ENCODE measurements at places on chromosomes 2 and 18. TPM values are rescaled to one million over a fixed set of nuclear protein-coding genes. Genes with fewer than 3 reads are reported as not detected.

FKBP7 gene
- total RNA-seq = 10.1 TPM

ALPP gene
- not detected for total RNA-seq

TEX44 gene
- not detected for total RNA-seq

FAM228A gene
- 1.2 TPM for total RNA-seq

ACTR3 gene
- total RNA-seq = 108 TPM

PLEKHA3 gene
- 17.3 TPM for total RNA-seq

PLEKHM3 gene
- total RNA-seq = 42.9 TPM
